HuH-7.5 (cell line): ENCODE measurements at places on chromosomes 6 and 20.

DNA sequence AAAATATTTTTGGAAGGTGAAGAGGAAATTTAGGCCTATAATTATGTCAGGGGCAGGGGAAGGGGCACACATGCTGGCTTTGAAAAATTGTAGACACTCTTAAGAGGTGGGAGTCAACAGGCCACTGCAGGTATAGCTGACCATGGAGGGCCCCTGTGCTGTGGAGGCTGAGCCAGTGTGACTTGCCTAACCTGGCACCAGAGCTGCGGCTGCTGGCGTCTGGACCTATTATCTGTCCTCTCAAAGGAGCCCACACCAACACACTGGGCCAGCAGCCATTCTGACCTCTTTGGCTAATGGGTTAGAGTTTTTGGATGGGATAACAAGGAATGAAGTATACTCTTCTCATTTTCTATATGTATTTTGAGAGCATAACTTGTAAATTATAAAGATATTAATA, 4.5 kb downstream of the GID8 start:
- DNase-seq: no peak

GRCh38 chr6:7723041-7723447, 2.9 kb upstream of the BMP6 start:
- DNase-seq: peak; percentile 55

GRCh38 chr6:9933677-9934076, 481.2 kb downstream of the TFAP2A start:
- no peak for DNase-seq

- DNase-seq: no peak
Observed at GRCh38 chr6:7644417-7644816, 54.4 kb downstream of the SNRNP48 start.

GRCh38 chr6:111013144-111013915, 31.5 kb downstream of the RPF2 start:
- DNase-seq: no peak

DNA sequence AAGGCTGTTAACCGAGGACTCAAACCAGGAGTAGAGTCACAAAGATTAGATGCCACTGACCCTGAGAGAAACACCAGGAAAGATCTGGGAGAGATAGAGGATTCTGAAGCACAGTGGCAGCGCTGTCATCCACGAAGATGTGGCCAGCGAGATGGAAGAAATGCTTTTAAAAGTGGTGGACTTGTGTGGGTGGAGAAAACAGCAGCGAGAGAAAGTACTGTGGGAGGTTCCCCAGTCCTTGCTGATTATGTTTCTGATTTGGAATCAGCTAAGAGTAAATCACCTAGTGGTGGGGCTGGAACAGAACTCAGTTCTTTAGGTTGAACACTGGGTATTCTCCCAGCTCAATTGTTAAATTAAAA, 435 bp upstream of the ZNF322 start:
- no peak for DNase-seq

DNA sequence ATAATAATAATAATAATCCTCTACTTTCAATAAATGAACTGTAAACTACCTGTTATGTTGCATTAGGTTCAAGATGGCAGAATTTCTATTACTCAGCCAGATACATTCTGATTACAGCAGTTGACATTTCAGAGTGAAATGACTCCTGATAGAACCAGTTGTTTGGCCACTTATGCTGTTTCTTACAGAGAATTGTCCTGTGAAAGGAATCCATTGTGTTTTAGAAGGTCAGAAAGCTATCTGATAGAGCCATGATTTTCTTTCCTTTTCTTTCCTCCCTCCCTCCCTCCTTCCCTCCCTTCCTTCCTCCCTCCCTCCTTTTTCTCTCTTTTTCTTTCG, 16.6 kb downstream of the GJA10 start:
- DNase-seq: no peak

GRCh38 chr20:14538433-14538832, 201.0 kb upstream of the FLRT3 start:
- DNase-seq: no peak

DNA sequence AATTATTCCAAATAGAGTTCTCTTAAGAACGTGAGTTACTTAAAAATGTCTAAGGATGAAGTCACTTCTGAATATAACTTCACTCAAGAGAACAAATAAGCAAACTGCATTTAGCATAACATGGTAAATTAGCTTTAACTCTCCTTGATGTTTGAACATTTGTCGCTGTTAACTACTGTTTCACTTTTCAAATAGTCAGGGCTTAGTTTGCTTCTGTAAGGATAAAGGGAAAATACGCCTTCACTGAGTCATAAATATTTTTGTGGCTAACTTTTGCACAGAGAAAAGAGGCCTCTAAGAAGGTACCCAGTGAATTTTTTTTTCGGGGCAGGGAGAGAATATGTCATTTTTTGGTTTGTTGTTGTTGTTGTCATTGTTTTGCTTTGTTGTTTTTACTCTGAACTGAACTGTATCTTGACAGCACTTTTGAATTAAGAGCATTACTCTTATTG, 8.1 kb downstream of the PTPN1 start:
- no peak for DNase-seq

GRCh38 chr6:66291905-66292304, 584.9 kb upstream of the EYS start:
- DNase-seq: no peak

DNA sequence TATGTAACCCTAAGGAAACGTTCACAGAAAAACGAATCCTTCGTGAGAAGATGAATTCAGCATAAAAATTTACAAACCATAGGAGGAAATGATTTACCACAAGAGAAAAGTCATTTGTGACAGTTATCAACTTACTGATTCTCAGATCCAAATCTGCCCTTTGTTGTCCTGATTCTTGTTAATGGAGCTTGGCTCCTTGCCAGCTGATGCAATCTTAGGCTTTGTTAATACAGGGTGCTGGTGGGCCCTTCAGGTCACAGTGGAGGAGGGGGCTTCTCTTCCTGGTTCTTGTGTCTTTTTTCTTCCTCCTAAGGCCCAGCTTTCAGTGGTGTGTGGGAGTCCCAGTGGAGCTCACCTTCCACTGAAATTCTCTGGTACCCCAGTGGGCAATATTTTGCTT, 108.4 kb upstream of the MAP3K7 start:
- DNase-seq: no peak

DNA sequence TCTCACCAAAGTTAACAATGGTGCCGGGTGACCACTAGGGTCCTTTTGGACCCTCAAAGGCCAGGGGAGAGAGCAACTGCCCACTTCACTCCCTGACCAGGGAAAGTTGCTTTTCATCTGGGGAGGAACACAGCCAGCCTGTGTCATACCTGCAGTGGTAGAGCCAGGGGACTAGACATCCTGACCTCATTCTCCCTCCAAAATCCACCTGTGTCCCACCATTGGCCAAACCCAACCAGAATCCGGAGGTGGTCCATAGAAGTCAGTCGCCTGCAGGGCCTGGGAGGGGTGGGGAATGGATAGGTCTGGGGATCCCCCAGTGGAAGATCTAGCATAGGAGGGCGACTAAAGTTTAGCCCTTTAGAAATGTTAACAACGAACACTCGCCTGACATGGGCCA, 12.8 kb downstream of the PFDN4 start:
- DNase-seq: no peak

DNA sequence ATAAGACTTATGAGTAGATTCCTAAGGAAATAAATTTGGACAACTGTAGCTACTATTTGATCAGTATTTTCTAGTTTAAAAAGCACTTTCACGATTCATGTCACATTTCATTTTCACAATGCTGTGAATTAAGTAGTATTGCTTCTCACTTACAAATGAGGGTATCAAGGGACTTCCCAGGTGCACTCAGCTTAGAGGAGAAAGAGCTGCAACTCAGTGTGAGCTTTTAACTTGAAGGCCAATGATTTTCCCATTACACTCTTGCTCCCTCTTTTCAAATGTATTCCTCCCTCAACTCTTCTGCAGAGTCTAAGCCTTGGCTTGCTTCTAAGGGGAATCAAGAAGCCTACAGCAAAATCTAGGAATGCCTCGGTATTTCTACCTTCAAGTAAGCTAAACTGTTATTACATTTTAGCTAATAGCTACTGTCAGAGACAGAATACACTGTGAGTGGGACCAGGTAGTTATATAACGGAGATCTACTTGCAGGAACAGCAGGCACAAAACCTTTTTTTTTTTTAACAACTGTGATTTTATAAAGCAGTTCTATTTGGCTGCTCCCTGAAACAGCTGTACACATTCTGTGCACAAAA, 339.0 kb downstream of the SYNE1 start:
- no peak for DNase-seq

DNA sequence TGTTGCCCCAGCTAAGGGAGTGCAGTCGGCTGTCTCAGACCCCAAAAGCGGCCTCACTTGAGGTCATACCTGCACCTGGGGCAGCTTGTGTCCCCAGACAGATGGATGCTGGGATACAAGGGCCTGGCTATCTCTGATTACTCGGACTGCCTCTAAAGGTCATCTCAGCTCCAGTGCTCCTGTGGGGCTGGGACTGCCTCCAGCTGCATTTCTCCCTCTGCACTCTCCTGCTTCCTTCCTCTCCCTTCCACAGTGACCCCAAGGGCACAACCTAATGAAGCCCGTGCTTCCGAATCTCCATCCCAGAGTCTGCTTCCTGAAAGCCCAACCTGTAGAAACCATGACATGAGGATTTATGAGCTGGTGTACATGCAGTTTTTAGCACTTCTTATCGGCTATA, 22.8 kb upstream of the OCSTAMP start:
- DNase-seq: no peak

DNA sequence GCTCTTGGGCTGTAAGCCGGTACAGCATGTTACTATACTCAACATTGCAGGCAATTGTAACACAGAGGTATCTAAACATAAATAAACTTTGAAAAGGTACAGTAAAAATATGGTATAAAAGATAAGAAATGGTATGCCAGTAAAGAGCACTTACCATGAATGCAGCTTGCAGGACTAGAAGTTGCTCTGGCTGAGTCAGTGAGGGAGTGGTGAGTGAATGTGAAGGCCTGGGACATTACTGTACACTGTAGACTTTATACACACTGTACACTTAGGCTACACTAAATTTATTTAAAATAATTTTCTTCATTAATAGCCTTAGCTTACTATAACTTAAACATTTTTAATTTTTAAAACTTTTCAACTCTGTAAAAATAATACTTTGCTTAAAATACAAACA, 37.8 kb upstream of the ANKEF1 start:
- DNase-seq: no peak

- no peak for DNase-seq
Observed at GRCh38 chr6:16089232-16090062, 39.4 kb upstream of the MYLIP start.
